ENCODE measurements at places on chromosomes 11 and 22.

- no peak for DNase-seq
Measured at GRCh38 chr22:26236991-26237390, 67.7 kb downstream of the SEZ6L start.

DNA sequence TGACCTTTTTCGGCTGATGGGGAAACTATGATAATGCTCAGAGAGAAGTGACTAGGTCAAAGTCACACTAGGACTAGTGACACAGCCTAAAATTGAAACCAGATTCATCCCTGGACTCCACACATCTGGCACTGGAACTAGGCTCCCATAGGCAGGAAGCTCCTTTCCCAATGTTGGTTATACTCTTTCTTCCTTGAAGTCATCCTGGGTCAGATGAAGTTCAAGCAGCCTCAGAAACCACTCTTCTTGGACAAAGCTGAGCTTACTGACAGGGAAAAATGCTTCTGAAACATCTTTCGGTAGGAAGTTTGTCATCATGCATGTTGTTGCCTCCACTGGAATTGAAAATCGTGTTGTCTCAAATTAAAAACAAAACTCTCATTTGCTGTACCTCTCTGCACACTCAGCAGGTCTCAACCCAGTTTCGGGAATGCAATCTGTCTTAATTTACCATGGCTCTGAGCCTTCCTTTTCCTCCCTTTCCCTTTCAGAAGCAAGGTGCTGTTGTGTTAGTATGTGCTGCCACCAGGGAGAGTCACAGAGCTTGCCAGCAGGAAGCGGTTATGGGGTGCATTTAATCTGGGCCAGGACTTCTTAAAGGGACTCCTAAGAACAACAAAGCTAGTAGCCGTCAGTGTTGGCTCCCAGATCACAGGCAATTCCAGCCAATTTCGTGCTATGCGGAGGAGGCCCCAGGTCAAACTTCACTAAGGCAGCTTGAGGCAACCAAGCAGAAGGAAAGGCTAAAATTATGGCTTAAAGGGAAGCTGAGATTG lies 384.8 kb downstream of the TENM4 start:
- DNase-seq: peak; percentile 55

GRCh38 chr11:131692961-131693360 lies 322.5 kb downstream of the NTM start:
- DNase-seq: no peak

- no peak for DNase-seq
Measured at GRCh38 chr11:35355102-35355749, 64.1 kb downstream of the SLC1A2 start.

- no peak for DNase-seq
Measured at GRCh38 chr11:60305906-60306619, 21.0 kb upstream of the MS4A6E start.

DNA sequence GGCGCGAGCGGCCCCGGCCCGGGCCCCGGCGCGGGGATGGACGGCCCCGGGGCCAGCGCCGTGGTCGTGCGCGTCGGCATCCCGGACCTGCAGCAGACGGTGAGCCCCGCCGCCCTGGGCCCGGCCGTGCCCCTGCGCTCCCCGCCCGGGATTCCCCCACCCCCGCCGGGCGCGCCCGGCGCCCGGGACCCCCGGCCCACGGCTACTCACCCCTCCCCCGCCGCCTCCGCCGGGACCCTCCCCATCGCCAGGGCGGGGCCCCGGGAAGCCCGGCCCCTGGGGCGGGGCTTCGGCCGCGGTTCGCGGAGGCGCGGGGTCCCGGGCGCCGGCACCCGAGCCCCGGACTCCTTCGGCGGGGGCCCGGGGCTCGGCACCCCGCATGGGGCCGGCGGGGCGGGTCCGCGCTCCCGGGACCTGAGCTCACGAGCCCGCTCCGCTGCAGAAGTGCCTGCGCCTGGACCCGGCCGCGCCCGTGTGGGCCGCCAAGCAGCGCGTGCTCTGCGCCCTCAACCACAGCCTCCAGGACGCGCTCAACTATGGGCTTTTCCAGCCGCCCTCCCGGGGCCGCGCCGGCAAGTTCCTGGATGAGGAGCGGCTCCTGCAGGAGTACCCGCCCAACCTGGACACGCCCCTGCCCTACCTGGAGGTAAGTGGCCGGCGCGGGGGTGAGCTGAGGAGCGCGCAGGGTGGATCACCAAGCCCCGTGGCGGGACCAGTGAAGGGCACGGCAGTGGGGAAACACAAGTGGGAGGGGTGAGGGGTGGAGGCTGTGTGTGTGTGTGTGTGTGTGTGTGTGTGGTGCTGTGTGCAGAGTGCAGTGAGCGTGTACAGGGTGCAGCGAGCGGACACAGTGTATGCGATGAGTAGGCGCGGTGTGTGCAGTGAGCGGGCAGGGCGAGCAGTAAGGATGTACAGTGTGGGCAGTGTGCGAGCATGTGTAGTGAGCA lies 2.3 kb downstream of the SHANK3 start:
- DNase-seq: peak; percentile 36

DNA sequence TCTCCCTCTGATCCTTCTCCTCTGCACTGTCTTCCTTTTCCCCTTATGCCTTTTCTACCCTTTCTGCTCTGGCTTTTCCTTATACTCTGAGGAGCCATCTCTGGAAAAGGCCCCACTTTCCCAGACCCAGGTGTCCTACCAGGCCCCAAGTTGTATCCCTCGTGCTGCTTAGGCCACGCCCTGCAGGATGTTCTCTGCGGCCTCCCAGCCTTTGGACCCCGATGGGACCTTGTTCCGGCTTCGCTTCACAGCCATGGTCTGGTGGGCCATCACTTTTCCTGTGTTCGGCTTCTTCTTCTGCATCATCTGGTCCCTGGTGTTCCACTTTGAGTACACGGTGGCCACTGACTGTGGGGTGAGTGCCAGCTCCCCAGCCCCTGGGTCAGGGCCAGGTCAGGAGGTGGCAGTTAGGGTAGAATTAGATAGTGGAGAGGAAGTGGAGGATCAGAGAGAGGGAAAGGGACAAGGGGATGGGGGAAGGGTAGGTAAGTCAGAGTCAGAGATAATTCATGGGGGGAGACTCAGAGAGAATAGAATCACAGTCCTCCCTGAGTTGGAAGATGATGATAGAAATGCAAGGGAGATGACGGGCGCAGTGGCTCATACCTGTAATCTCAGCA lies 8.9 kb downstream of the PGAP2 start:
- no peak for DNase-seq

GRCh38 chr11:119752345-119752871 lies 23.4 kb upstream of the NECTIN1 start:
- DNase-seq: no peak

GRCh38 chr22:22825213-22825593 lies 62.4 kb upstream of the IGLL5 start:
- no peak for DNase-seq

- no peak for DNase-seq
Measured at GRCh38 chr11:15806217-15806616, 550.1 kb downstream of the SOX6 start.

DNA sequence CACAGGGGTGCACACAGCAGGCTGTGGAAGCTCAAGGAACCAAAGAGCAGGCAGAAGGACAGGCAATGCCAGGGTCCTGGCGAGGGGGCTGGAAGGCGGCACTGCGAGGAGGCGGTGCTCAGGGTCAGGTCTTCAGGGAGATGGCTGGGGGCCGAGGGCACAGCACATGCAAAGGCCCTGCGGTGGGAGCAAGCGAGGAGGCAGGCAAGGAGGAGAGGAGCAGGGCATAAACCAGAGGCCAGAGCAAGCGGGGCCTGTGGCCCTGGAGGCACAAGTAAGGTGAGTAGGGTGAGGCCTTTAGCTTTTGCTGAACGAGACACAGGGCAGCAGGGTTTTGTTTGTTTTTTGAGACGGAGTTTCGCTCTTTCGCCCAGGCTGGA lies 126.9 kb downstream of the ARHGAP8 start:
- no peak for DNase-seq

DNA sequence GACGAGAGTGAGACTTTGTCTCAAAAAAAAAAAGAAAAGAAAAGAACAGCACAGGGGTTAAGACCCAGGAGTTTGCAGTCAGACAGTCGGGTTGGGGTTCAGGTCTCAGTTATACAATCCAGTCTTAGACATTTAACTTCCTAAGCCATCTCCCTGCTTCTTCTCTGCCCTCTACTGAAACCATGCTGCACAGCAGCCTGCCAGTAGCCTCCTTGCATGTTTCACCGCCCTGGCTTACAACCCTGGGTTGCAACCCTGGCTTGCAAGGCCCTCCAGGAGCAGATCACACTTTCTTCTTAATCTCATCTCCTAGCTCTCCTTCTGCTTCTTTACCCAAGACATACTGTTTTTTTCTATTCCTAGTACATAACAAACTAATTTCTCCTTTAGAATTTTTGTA lies 5.9 kb upstream of the B3GAT3 start:
- no peak for DNase-seq

- no peak for DNase-seq
Measured at GRCh38 chr11:86673872-86674750, 1.7 kb upstream of the ME3 start.

DNA sequence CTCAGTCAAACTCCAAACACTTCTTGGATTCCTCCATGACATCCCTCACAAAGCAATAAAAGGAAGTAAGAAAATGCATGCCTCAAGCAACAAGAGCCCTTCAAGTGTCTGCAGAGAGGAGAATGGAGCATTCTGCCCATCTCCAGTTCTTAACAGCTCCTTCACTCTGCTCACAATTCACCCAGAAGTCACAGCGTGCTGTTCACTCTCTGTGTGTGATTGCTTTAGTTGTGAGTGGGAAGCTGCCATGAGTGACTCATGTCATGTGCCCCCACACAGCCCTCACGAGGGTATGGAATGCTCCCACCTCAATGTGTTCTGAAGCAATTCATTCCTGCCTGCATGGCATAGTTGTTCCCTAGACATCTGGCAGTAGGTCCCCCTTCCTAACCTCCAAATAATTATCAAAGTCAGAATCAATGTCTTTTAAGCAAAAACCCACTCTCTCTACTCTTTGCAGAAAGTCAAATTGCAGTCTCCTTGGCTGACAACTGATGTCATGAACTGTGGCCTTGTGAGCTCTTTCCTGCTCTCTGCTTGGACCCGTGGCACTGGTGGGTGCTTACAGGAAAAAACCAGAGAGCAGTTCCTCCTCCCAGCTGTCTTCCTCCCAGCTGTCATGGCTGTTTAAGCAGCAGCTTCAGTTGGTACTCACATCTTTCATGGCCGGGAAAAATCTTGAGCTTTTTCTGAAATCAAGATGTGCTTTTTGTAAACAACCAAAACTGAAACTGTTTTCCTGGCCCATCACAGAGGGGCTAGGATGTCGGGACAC lies 112.1 kb upstream of the SPON1 start:
- no peak for DNase-seq

GRCh38 chr11:44418456-44418830 lies 108.5 kb upstream of the ALX4 start:
- DNase-seq: no peak

DNA sequence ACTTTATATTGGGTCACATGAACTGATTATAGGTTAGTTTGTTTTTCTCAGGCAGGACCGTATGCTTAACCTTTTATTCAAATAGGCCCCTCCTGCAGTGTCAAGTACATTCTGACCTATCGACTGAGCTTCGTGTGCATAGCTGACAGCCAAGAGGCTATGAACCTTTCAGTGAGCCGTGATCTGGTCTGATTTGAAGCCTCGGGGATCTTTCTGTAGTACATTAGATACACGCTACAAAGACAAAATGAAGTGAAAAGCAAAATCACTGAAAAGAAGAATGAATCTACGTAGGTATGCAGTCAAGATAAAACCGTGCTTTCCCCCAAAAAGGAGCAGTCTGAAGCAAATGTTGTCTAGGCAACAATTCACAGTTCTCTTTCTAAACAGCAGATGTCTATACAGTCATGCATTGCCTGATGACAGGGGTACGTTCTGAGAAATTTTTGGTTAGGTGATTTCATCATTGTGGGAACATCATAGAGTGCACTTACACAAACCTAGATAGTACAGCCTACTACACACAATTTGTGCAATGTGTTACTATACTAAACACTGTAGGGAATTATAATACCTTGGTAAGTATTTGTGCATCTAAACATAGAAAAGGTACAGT lies 18.1 kb downstream of the JHY start:
- no peak for DNase-seq

DNA sequence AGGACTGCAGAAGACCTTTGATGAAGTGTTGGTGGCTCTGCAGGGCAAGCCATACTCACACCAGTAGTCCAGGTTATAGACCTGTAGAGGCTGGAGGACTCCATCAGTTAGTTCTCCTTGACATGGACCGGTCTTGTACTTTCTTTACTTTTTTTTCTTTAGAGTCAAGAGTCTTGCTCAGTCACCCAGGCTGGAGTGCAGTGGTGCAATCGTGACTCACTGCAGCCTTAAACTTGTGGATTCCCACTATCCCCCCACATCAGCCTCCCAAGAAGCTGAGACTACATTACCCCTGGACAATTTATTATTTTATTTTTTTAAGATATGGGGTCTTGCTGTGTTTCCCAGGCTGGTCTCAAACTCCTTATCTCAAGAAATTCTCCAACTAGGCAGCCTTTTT lies 49.6 kb upstream of the E2F8 start:
- no peak for DNase-seq

- peak; percentile 79 for DNase-seq
Measured at GRCh38 chr11:63915961-63916836, 765 bp downstream of the RCOR2 start.

- no peak for DNase-seq
Measured at GRCh38 chr22:46914481-46914880, 152.0 kb downstream of the TBC1D22A start.

GRCh38 chr11:61267437-61267841 lies 26.5 kb downstream of the PGA5 start:
- no peak for DNase-seq

DNA sequence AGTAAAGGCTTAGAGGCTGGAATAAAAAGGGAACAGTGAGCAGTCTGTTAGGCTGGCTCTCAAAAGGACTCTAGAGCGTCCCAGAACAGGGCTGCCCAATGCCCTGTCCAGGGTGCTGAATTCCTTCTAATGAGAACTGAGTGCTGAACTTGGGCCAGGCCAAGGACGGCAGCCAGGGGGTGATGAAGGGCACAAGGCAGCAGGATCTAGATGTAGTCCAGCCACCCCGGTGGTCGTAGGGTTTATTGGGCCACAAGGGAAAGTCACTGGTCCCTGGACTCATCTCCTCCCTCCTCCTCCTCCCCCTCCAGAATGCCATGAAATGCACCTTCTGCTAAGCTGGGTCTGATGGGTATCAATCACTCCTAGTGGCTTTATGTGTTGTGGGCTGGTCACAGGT lies 19.2 kb downstream of the NPTXR start:
- DNase-seq: peak; percentile 84

DNA sequence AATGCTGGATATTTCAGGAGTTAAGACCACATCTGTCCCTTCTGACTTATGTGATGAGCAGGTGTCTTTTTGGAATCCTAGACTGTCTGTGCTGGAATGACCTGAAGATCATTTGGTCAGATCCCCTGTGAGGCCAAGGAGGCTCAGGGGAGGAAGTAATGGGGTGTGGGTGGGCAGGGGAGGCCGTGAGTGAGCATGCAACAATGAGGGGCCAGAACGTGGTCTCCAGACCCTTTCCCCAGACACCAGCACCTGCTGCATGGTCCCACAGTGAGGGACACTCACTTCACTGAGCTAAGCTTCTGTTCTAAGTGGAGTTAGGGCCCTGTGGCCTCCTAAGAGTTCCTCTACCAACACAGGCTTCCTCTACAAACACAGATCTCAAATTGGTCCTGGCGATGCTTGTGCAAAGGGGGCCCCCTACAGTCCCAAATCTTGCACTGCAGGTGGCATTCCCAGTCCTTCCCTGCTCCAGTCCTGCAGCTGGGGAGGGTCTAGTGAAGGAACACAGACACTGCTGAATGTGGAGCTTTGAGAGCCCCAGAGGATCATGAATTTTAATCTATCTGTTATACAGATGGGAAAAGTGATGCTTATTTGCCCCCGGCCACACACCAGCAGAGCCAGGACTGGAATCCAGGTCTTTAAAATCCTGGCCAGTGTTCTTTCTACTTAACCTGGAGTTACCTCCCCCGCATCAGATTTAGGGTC lies 7.4 kb downstream of the USP2 start:
- peak; percentile 74 for DNase-seq
